ENCODE measurements at places on chromosomes 13 and 19.

GRCh38 chr19:15810335-15810734 lies 5.1 kb downstream of the OR10H1 start:
- DNase-seq, result peak; percentile 71

- DNase-seq, result no peak
Measured at GRCh38 chr19:7706955-7707456, 5.1 kb upstream of the FCER2 start.

DNA sequence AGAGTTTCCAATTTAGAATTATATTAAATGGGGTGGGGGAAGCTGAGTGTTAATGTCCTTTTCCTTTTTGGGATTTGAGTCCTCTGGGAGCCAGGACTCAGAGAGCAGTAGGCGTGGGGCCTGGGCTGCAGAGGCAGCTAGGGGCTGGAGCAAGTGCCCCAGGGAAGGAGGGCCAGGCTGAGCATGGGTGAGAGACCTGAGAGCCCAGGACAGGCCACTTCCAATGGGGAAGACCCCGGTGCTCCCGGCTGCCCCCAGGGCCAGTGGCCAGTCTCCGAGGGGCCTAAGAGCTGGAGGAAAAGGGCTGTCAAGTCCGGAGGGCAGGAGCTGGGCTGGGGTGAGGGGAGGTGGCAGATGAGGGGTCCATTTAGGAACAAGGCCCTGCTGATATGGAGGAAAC lies 371.5 kb downstream of the ZNF536 start:
- no peak for DNase-seq

- no peak for DNase-seq
Measured at GRCh38 chr13:64778002-64778401, 2452.1 kb downstream of the PCDH9 start.

GRCh38 chr19:53389571-53389970 lies 5.4 kb upstream of the ZNF765 start:
- DNase-seq, result no peak

All from hematopoietic multipotent progenitor cell treated with erythropoietin and hydrocortisone succinate and interleukin-3 and kit ligand, for 4 days (in vitro differentiated cells).